Ovary (tissue), 10 donors: ENCODE measurements at places on chromosomes 7 and 10. TPM values are rescaled to one million over a fixed set of nuclear protein-coding genes. Genes with fewer than 3 reads are reported as not detected.
A peak's percentile ranks its signal among the peaks of the same experiment; 100 is the strongest.

Gene BCAP29
- 33.9 TPM for total RNA-seq

Gene RNF133
- total RNA-seq: 0.46 TPM

Gene GLCCI1
- 7.9 TPM for total RNA-seq

Gene HMX2
- total RNA-seq: not detected

Gene CNNM1
- 2.4 TPM for total RNA-seq

Gene ZNF680
- total RNA-seq: 16.9 TPM

Gene PLEKHS1
- 0.15 TPM for total RNA-seq

Gene CLCN1
- not detected for total RNA-seq

Gene PVRIG
- total RNA-seq: not detected

Gene TRA2A
- 71.9 TPM for total RNA-seq

Gene PPP1R17
- total RNA-seq: not detected

Gene TMEM176B
- total RNA-seq: 145 TPM

Gene MMD2
- not detected for total RNA-seq

Gene ZNF804B
- not detected for total RNA-seq

- no peak for DNase-seq
- H3K4me1 ChIP-seq: peaks cover 2% of the 10 kb centered on the region
- no peak overlapping the region for H3K4me3 ChIP-seq
- no peak overlapping the region for H3K27ac ChIP-seq
- no peaks in the 10 kb centered on the region for H3K36me3 ChIP-seq
These were observed 137.4 kb downstream of the MDFIC start for GRCh38 chr7:115059321-115059720.

DNA sequence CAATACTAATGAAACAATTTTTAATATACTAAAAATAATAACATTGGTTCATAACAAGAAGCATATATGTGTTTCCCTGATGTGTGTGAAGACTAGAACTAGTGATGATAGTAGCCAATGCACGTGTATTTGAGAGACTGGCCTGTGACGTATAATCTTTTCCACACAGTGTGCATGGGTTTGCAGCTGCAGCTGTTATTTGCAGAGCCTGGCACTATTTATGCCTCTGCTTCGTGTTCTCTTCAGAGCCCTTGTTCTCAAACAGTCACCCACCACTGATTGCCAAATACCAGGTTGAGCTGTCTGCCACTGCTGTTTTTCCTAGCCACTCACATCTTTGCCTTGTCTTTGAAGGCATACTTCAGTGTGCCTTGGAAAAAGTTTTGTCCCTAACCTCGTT lies 531.7 kb downstream of the ETV1 start:
- DNase-seq: no peak
- no peaks in the 10 kb centered on the region for H3K4me1 ChIP-seq
- no peaks in the 10 kb centered on the region for H3K27me3 ChIP-seq
- no peak overlapping the region for H3K4me3 ChIP-seq
- no peak overlapping the region for H3K27ac ChIP-seq
- H3K36me3 ChIP-seq: no peaks in the 10 kb centered on the region

- H3K27me3 ChIP-seq: no peaks in the 10 kb centered on the region
- no peak for DNase-seq
- H3K36me3 ChIP-seq: no peaks in the 10 kb centered on the region
- no peaks in the 10 kb centered on the region for H3K4me1 ChIP-seq
These were observed 16.2 kb upstream of the ICA1 start for GRCh38 chr7:8278183-8278582.

GRCh38 chr10:14416308-14416700 lies 85.6 kb upstream of the FRMD4A start:
- no peak overlapping the region for H3K27ac ChIP-seq
- H3K4me1 ChIP-seq: no peaks in the 10 kb centered on the region
- H3K4me3 ChIP-seq: no peak overlapping the region
- no peak for DNase-seq
- no peaks in the 10 kb centered on the region for H3K27me3 ChIP-seq

- no peak overlapping the region for H3K27ac ChIP-seq
- DNase-seq: no peak
- no peaks in the 10 kb centered on the region for H3K27me3 ChIP-seq
- no peaks in the 10 kb centered on the region for H3K36me3 ChIP-seq
- peaks cover 23% of the 10 kb centered on the region for H3K4me1 ChIP-seq
- no peak overlapping the region for H3K4me3 ChIP-seq
These were observed 96.5 kb downstream of the NRP1 start for GRCh38 chr10:33237736-33238624.

- H3K4me3 ChIP-seq: no peak overlapping the region
- H3K27me3 ChIP-seq: no peaks in the 10 kb centered on the region
- H3K4me1 ChIP-seq: no peaks in the 10 kb centered on the region
- H3K27ac ChIP-seq: no peak overlapping the region
- DNase-seq: no peak
These were observed 4.4 kb upstream of the NUP205 start for GRCh38 chr7:135553346-135553745.

GRCh38 chr7:124992851-124993562 lies 63.4 kb upstream of the POT1 start:
- no peaks in the 10 kb centered on the region for H3K36me3 ChIP-seq
- H3K4me3 ChIP-seq: no peak overlapping the region
- no peaks in the 10 kb centered on the region for H3K4me1 ChIP-seq
- no peak overlapping the region for H3K27ac ChIP-seq
- no peak for DNase-seq

DNA sequence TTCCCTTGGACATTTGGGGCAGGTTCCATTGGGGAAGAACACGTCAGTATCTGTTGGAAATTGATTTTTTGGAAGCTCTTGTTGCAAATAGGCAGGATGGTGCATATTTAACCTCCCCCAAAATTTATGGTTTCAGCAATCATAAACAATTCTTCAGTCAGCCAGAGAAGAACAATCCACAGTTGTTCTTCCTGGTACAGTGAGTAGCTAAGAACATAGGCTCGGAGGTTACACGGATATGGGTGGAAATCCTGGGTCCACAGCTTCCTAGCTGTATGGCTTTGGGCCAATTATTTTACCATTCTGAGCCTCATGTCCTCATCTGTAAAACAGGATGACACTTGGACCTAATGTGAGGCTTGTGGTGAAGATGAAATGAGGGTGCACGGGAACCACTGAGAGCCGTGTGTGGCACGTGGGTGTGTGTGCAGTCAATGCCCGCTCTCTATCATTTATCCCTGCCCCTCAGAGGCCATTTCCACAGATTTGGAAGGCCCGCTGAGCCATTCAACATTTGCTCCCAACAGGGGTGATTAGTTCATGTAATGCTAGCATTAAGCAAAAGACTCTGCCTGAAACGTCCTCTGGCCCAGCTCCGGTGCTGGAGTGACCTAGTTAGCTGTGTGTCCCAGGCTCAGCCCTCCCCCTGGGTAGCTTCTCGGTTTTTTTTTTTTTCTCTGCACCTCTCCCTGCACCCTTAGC lies 9.7 kb downstream of the CAMK1D start:
- no peak overlapping the region for H3K27ac ChIP-seq
- no peak overlapping the region for H3K4me3 ChIP-seq
- no peaks in the 10 kb centered on the region for H3K36me3 ChIP-seq
- no peak for DNase-seq
- H3K4me1 ChIP-seq: peaks cover 2% of the 10 kb centered on the region
- no peaks in the 10 kb centered on the region for H3K27me3 ChIP-seq

- no peaks in the 10 kb centered on the region for H3K4me1 ChIP-seq
- DNase-seq: no peak
- H3K27me3 ChIP-seq: no peaks in the 10 kb centered on the region
These were observed 71.9 kb upstream of the AMPH start for GRCh38 chr7:38703093-38703492.

DNA sequence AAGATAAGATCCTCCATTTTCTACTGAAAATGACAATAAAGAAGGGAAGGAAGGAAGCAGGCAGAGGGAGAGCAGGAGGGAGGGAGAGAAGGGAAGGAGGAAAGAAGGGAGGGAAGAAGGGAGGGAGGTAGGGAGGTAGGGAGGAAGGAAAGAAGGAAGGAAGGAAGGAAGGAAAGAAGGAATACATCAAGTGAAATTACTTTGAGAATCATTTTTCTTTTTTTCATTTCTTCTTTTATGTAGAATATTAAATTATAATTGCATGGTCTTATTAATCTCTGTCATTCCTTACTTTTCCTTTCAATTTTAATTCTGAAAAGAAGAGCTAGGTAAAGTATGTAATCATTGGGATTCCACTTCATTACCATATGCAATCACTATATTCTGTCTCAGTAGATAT lies 97.8 kb downstream of the PLXDC2 start:
- no peak overlapping the region for H3K27ac ChIP-seq
- no peaks in the 10 kb centered on the region for H3K27me3 ChIP-seq
- no peaks in the 10 kb centered on the region for H3K36me3 ChIP-seq

DNA sequence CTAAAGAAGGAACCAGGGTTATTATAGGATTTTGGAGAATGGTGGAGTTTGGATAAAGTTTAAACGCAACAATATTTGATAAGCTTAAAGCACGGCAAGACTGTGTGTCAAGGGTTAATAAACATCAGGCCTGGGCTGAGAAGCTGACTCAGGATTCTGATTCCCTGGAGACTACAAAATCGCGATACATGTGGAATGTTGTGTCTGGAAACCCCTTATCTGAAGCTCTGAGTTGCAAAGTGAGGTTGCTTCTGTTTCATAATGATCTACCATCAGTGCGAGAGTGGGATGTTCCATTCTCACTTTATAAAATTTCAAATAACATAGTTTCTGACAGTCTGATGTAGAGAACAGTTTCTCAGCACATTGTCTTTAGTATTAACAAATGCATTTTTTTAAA lies 7.8 kb downstream of the C1GALT1 start:
- H3K27me3 ChIP-seq: no peaks in the 10 kb centered on the region
- H3K4me1 ChIP-seq: peaks cover 2% of the 10 kb centered on the region
- H3K4me3 ChIP-seq: no peak overlapping the region
- DNase-seq: no peak
- no peak overlapping the region for H3K27ac ChIP-seq

GRCh38 chr10:48523820-48524758 lies 80.8 kb downstream of the ARHGAP22 start:
- peak; percentile 72 for DNase-seq
- no peak overlapping the region for H3K27ac ChIP-seq
- H3K36me3 ChIP-seq: no peaks in the 10 kb centered on the region
- peak overlapping the region; percentile 41 for H3K4me3 ChIP-seq
- peaks cover 5% of the 10 kb centered on the region for H3K4me1 ChIP-seq
- no peaks in the 10 kb centered on the region for H3K27me3 ChIP-seq

- no peaks in the 10 kb centered on the region for H3K27me3 ChIP-seq
- H3K4me3 ChIP-seq: no peak overlapping the region
- H3K36me3 ChIP-seq: no peaks in the 10 kb centered on the region
- no peaks in the 10 kb centered on the region for H3K4me1 ChIP-seq
- no peak for DNase-seq
- no peak overlapping the region for H3K27ac ChIP-seq
These were observed 94.0 kb downstream of the RNLS start for GRCh38 chr10:88489107-88489506.

- H3K27ac ChIP-seq: no peak overlapping the region
- no peak for DNase-seq
- H3K4me1 ChIP-seq: no peaks in the 10 kb centered on the region
- no peaks in the 10 kb centered on the region for H3K27me3 ChIP-seq
- H3K4me3 ChIP-seq: no peak overlapping the region
- H3K36me3 ChIP-seq: no peaks in the 10 kb centered on the region
These were observed 135.4 kb downstream of the MYOF start for GRCh38 chr10:93346694-93347093.

- no peak for DNase-seq
- no peak overlapping the region for H3K4me3 ChIP-seq
- H3K27me3 ChIP-seq: no peaks in the 10 kb centered on the region
- H3K36me3 ChIP-seq: no peaks in the 10 kb centered on the region
- peaks cover 2% of the 10 kb centered on the region for H3K4me1 ChIP-seq
These were observed 38.6 kb downstream of the BPGM start for GRCh38 chr7:134685250-134685649.

- no peak for DNase-seq
- no peak overlapping the region for H3K4me3 ChIP-seq
- H3K27ac ChIP-seq: no peak overlapping the region
- peaks cover 2% of the 10 kb centered on the region for H3K4me1 ChIP-seq
These were observed 54.5 kb upstream of the LBX1 start for GRCh38 chr10:101283762-101284100.

DNA sequence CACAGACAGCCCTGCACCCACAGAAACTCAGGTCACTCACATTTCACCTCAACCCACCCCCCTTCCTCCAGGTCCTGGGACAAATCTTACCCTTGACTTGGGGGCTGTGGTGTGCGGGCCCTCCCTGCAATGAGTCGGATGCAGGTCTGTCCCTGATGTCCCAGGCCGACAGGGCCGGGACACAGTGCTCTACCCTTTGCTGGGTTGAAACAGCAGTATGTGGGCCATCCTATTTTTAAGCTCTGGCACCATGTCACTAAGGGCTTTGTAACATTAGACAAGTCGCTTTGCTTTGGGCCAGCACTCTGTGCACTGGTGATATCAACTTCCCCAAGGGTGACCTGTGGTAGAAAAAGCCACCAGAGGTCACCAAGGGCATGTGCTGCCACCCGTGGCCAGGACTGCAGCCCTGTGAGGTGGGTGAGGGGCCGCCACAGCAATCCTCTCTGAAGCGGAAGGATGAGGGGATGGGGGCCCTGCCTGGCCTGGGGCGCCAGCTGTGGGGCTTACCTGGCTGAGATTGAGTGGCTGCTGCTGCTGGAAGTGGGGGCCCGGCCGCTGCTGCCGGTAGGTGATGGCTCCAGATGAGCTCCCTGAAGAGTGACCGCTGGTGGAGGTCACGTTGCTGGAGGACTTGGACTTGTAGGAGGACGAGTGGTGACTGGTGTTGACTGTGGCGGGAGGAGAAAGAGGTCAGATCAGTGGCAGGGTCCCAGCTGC lies 51.3 kb downstream of the CLEC2L start:
- H3K4me3 ChIP-seq: no peak overlapping the region
- H3K36me3 ChIP-seq: no peaks in the 10 kb centered on the region
- H3K27ac ChIP-seq: no peak overlapping the region
- DNase-seq: no peak
- H3K4me1 ChIP-seq: no peaks in the 10 kb centered on the region
- no peaks in the 10 kb centered on the region for H3K27me3 ChIP-seq
